ENCODE measurements at places on chromosomes 4 and X.

- no peak for DNase-seq
Observed at GRCh38 chr4:185773419-185773818, 38.6 kb downstream of the SORBS2 start.

GRCh38 chr4:43331226-43332051 is 438.9 kb downstream of the GRXCR1 start:
- no peak for DNase-seq

DNA sequence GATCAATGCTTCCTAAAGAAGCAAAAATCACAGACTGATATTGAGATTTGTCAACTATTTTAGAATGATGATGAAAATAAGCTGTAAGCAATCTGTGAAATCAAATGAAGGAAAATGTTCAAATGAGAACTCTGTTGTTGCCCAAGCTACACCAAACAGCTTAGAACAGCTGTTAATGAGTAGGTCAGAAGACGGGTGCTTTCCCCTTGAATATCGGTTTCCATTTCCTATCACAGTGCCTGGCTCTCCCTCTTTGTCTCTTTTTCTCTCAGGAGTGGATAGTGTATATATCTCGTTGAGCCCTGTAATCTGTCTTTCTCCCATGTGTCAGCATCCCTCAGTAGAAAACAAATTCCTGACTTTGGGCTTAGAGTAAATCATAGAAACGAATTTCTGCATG is 1592.9 kb upstream of the TENM3 start:
- DNase-seq, result no peak

- no peak for DNase-seq
Observed at GRCh38 chr4:76696109-76696508, 201.8 kb downstream of the SOWAHB start.

DNA sequence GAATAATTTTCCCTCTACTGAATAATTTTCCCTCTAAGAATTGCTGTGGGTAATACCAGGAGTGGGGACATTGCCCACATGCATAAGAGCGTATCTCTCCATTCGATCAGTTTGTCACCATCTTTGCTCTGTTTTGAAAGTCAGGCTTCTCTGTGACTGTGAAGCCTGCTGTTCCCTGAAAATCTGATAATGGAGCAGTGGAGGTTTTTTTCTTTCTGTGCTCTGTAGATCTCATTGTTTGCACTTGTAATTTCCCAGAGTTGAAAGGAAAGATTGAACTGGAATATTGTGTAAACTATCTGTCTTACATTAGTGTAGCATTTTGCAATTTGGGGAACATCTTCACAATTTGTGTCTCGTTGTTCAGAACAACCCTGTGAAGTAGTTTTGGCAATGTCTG is 4.3 kb downstream of the ZXDB start:
- no peak for DNase-seq

DNA sequence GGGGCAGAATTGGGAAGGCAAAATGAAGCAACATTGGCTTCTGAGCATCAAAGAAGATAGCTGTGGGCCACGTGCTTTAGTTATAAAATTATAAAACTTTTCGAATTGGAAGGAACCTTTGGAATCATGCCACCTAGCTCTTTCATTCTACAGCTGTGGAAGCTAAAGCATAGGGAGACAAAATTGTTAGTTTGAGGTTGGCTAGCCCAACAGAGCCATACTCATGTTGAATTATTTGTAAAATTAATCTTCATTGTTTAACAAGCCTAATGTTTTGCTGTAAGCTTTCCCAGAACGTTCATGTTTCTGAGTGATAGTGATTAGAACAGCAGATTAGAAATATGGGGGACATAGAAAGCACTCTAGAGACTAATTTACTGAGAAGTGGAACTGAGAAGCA is 35.9 kb downstream of the HHIP start:
- no peak for DNase-seq

- no peak for DNase-seq
Observed at GRCh38 chr4:19177616-19178015, 1074.1 kb upstream of the SLIT2 start.

GRCh38 chr4:19455196-19455595 is 796.5 kb upstream of the SLIT2 start:
- DNase-seq, result no peak

GRCh38 chr4:8140915-8141314 is 17.7 kb downstream of the ABLIM2 start:
- DNase-seq, result no peak

DNA sequence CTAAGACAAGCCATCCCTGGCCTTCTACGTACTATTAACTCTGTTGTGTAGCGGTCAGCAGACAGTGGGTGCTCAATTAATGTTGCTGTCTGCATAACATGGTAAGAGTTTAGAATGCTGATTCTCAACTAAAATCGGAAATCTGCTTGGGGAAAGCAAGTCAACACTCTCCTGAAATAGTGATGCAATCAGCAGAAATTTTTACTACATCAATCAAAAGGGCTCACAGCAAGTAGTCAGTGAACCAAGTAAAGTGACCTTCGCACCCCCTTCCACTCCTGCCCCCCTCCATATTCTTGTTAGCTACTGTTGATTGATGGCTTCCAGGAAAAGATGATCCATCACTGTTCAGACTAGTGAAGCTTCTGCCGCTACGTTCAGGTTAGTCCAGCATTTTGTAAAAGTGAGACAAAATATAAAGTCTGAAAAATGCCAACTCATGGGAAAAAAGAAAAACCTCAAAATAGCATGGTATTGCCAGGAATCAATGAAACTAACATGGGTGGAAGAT is 247.9 kb downstream of the HNRNPD start:
- DNase-seq, result no peak

GRCh38 chr4:113635739-113636437 is 125.7 kb downstream of the CAMK2D start:
- DNase-seq, result no peak
